HuH-7.5 (cell line): ENCODE measurements at places on chromosomes 6 and 20.
A peak's percentile ranks its signal among the peaks of the same experiment; 100 is the strongest.

GRCh38 chr6:30490026-30490876 lies 942 bp downstream of the HLA-E start:
- DNase-seq, result no peak

DNA sequence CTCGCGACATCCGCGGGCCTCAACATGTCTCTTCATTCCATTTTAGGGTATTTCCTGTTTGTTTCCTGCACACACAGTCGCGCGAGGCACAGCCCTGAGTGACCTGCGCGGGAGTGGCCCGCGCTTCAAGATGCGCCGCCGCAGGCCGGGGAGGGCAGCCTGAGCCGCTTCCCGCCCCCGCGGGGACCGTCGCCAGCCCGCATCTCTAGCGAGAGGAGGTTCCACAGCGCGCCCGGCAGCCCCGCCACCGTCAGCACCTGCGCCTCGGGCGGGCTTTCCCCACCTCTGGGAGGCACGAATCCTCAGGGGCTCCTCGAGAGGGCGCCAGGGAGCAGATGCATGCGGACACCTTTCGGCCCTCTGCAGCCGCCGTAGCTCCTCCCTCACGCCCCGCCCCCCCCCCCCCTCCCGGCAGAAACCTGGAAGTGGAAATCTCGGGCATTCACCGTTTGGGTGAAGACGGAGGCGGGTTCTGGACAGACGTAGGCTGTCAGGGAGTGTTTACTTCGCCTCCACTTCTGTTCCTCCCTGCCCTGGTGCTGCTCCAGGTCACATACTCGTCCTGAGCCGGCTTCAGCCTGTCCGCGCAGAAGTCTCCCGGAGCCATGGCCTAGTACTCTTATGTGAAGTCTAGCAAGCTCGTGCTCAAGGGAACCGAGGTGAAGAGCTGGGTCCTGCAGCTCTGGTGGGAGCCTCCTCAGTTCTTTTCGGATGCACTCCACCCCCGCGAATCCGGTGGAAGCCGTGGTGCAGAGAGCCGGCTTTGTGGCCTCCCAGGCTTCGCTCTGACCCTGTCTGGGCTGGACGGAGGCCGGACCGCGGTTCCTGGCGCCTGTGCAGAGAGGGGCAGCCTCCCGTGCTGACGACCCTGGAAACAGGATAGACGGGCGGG lies 880.5 kb upstream of the DEFB115 start:
- DNase-seq, result peak; percentile 48

GRCh38 chr6:15506066-15506465 lies 156.8 kb downstream of the DTNBP1 start:
- no peak for DNase-seq

GRCh38 chr6:42332916-42333315 lies 115.3 kb upstream of the MRPS10 start:
- DNase-seq, result no peak

- no peak for DNase-seq
These were observed 393.5 kb upstream of the NRSN1 start for GRCh38 chr6:23732521-23732920.

DNA sequence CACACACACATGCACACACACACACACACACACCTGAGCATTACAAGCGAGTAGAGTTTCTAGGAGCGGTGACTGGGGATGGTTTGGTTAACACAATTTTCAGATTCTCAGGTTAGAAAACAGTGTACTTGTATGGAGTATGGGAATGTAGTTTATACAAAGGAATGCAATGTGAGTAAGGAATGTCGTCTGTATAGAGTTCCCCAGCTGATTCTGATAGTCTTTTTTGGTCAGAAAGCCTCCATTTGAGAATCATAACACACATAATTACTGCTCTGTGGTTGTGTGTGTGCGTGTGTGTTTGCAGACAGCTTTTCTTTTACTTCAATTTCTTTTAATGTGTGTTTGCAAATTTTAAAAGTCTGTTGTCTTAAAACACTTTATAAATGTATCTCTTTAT lies 93.2 kb downstream of the MYO6 start:
- DNase-seq, result no peak

- DNase-seq, result no peak
These were observed 9.9 kb upstream of the GATA5 start for GRCh38 chr20:62485701-62486089.

DNA sequence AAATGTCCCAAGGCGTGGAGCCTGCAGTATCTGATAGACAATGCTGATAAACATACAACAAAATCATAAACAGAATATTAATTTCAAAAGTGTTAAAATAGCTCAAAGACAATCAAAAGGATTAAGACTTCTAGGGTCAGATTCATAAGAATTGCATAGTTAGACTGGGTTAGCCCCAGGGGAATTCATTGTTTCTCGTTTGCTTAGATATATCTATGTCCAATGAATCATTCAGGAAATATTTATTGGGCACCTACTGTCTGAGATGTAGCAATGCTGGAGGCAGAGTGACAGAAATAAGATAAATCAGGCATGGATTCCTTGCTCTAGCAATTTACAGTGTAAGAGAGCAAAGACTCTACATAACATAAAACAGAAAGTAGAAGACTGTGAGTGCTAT lies 124.4 kb upstream of the PRL start:
- DNase-seq, result no peak

DNA sequence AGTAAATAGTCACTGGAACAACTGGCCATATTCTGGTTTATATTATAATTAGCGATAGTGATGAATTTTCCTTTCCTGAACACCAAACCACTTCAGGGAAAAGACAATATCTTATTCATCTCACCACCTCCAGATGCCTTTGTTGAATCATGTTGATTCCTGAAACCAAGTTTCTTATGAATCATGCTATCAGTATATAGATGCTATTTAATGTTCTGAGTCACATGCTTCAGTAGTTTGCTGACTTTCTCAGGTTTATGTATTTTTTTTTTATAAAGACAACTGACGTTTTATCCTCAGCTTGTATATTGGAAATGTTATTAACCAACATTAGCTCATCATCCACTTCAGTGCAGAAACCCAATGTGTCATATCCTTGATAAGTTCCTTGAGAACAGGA lies 710.2 kb upstream of the POU3F2 start:
- DNase-seq, result no peak

DNA sequence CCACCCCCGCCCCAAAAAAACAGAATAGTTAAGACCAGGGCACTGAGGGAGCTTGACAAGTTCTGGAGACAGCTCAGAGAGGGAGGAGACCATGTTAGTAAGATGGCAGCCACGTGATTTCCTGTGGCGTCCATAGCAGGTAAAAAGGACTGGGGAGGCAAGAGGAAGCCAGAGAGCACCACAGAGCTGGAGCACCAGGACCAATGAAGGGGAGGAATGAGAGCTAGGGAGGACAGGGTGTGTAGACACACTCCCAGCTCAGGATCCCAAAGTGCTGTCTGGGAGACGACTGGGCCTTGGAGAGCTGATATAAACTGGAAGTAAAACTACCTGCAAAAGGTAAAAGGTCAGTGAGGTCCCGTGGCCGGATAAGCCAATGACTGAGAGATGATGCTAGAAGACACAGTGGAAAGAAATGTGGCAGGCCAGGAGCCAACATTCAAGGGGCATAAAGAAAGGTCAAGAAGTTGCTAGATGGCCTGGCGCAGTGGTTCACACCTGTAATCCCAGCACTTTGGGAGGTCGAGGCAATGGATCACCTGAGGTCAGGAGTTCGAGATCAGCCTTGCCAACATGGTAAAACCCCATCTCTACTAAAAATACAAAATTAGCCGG lies 39.0 kb downstream of the SLC23A2 start:
- no peak for DNase-seq

DNA sequence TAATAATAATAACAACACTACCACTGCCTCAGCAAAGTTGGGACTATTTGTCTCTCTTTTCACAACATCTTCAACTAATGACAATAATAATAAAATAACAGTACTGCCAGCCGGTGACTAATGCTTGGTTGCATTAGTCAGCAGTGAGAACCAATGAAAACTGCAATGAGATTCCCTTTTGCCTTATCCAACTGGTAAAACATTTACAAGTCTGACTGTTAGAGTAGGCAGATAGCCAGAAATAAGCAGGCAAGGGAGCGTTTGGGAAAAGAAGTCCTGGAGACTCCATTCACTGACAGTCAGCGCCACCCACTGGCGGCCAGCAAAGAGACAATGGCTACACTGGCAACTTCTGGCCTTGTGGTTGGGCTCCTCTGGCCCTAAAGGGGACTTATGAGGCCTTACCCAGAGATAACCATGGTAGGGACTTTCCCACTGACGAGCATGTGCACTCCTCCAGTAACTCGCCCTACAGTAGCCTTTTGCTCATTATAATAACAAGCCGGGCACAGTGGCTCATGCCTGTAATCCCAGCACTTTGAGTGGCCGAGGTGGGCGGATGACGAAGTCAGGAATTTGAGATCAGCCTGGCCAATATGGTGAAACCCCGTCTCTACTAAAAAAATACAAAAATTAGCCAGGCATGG lies 3.4 kb upstream of the NSFL1C start:
- DNase-seq, result peak; percentile 72

- DNase-seq, result peak; percentile 20
These were observed 43.9 kb upstream of the FAM135A start for GRCh38 chr6:70369332-70369950.

GRCh38 chr6:26457264-26457805 lies 420 bp upstream of the BTN2A1 start:
- no peak for DNase-seq

- no peak for DNase-seq
These were observed 6.5 kb downstream of the NEDD9 start for GRCh38 chr6:11226005-11226404.

GRCh38 chr6:33628401-33628964 lies 7.4 kb downstream of the ITPR3 start:
- DNase-seq, result no peak

GRCh38 chr6:124622351-124622750 lies 339.9 kb upstream of the RNF217 start:
- DNase-seq, result no peak

DNA sequence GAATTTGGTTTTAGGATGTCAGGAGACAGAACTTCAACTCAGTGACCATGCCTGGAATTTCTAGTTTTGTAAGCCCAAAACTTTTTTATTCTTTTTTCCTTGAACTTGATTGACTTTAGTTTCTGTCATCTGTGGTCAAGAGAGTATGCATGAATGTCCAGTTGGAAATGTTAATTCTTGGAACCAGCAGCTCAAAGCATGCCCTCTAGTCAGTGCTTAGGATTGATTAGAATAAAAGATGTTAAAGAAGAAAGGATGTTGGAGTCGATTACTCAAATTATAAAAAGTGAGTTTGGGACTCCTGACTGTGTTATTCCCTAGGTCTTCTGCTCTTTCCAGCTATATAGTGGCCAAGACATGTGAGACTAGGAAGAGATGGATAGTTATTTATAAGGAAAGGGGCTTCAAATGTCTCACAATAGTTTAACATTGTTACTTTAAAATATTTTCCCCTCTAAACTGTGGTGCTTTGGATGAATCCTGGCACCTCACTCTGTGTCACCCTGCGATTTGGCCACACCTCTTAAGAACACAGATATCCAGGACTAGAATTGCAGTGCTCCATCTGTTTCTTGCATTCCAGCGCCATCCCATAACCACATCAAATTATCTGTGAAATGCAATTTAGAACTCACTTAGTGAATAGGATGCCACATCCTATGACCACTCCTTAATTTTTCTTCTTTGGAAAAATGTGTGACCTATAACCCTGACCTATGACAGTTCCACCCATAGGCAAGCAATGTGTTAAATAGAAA lies 298.5 kb downstream of the EYA4 start:
- no peak for DNase-seq

GRCh38 chr6:18242062-18242851 lies 22.1 kb downstream of the DEK start:
- no peak for DNase-seq

DNA sequence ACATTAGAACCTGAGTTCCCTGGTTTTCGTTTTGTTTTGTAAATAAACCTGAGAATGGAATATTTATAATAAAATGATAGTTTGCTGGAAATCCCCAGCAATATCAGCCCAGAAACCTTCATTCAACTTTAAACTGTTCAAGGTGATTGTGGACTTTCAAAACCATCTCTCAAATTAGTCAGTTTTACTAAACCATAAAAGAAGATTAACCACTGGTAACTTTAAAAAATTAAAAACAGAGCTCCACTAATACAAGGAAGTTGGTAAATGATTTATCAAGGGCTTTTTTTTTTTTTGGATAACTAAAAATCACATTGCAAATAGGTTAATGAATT lies 10.0 kb downstream of the MBOAT1 start:
- DNase-seq, result no peak

- no peak for DNase-seq
These were observed 51.6 kb downstream of the SYNJ2 start for GRCh38 chr6:158033077-158033750.

GRCh38 chr6:142635130-142635529 lies 309.8 kb downstream of the HIVEP2 start:
- no peak for DNase-seq

DNA sequence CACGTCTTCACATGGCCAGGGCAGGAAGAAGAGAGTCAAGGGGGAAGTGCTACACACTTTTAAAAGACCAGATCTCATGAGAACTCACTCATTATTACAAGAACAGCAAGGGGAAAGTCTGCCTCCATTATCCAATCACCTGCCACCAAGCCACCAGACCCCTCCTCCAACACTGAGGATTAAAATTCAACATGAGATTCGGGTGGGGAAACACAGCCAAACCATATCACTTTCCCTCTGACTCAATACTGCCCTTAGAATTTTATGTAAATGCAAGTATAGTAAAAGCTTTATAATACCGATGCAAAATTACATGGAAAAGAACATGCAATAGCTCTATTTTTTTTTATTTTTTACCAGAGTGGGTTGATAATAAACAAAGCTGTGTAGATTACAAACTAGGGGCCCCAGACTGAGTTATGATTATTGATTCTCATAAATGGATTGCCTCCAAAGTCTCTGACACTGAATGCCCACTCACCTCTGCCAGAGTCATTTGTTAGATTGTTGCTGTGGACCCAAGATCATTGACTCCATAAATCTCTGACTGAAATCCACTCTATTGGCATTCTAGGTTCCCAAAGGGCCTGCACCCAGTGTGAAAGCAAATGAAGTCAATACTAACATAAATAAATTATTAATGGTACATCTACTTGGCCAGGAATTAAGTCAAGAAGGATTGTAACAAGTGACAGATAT lies 184.8 kb upstream of the FUT9 start:
- DNase-seq, result no peak

DNA sequence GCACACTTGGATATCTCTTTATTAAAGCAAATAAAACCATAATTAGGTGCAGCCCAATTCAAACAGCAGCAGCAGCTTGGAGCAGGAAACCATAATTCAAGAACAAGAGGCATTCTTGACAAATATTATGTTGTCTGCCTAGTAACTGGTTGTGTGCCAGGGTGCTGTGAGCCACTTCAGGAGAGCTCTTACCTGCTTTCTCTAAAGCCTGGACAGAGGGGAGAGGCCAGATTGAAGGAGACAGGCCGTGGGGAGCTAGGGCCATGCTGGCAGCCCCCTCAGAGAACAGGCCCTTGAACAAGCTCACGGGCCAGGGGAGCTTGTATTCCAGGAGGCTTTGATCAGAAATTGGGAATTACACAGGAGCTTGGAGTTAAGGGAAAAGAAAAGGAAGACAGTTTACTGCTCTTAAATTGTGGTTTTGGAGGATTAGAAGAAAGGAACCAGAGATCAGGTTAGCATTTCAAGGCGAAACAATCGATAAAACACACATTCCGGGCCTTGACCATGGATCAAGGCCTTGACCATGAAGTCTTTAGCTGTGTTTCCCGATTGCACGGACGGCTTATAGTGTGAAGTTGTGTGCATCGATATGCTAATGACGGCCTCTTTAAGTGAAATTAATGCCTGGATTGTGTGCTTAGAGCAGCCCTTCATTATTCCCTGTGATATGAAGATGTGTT lies 69.8 kb upstream of the NKX2-2 start:
- DNase-seq, result no peak

- no peak for DNase-seq
These were observed 19.8 kb downstream of the GCM1 start for GRCh38 chr6:53128842-53129241.

GRCh38 chr6:34389034-34389433 lies 3.4 kb downstream of the NUDT3 start:
- no peak for DNase-seq
